Endodermal cell (in vitro differentiated cells): ENCODE measurements at places on chromosomes 2 and 18. TPM values are rescaled to one million over a fixed set of nuclear protein-coding genes. Genes with fewer than 3 reads are reported as not detected.

DNA sequence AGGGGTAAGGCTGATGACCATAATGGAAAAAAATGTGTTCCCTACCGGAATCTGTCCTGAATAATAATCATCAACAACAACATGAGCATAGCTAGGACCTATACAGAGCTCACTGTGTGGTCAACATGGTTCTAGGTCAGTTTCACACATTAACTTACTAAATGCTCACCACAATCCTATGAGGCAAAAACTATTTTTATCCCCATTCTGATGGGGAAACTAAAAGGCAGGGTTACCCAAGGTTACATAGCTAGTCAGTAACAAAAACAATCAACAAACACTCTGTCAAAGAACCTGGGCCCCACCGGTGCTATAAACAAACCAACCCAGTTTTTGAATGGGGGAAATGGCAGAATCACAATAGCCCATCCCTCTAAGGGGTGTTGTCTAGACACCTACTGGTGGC lies 40.1 kb downstream of the AOX1 start:
- no peak overlapping the region for H3K27ac ChIP-seq
- H3K4me3 ChIP-seq = no peak overlapping the region
- peaks cover 14% of the 10 kb centered on the region for H3K4me1 ChIP-seq
- DNase-seq = no peak

ADGRF3 gene
- 0.27 and 0.35 TPM in 2 replicates for total RNA-seq

DNA sequence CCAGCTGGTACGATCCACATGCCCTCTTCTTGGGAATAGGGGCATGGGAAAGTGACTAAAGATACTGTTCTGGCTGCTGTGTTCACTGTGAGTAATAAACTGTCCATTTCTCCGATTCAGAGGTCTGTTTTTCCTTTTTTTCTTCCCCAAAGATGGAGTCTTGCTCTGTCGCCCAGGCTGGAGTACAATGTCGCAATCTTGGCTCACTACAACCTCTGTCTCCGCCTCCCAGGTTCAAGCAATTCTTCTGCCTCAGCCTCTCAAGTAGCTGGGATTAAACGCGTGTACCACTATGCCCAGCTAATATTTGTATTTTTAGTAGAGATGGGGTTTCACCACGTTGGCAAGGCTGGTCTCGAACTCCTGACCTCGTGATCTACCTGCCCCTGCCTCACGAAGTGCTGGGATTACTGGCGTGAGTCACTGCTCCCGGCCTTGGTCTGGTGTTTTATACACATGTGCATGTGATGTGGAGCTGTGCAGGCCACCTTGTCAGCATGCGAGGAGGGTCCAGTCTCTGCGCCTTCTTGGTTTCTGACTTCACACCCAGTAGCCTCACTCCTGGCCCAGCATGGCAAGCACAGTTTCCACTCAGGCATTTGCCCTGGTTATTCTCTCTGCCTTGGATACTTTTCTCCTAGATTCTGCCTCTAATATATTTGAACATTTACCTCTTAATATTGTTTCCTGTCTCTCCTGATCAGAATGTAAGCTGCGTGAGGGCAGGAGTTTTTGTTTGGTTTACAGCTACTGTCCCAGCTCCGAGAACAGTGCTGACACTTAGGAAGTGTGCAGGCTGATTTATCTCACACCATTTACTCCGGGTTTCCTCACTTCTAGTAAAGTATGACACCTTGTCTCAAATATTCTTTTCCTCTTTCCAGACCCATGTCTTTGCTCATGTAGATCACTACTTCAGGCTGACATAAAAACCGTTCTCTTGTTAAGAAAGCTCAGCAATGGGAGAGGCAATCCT lies 19.7 kb downstream of the PTPN18 start:
- DNase-seq = no peak
- peaks cover 9% of the 10 kb centered on the region for H3K4me1 ChIP-seq
- no peaks in the 10 kb centered on the region for H3K36me3 ChIP-seq
- no peak overlapping the region for H3K27ac ChIP-seq
- H3K27me3 ChIP-seq = no peaks in the 10 kb centered on the region

DNA sequence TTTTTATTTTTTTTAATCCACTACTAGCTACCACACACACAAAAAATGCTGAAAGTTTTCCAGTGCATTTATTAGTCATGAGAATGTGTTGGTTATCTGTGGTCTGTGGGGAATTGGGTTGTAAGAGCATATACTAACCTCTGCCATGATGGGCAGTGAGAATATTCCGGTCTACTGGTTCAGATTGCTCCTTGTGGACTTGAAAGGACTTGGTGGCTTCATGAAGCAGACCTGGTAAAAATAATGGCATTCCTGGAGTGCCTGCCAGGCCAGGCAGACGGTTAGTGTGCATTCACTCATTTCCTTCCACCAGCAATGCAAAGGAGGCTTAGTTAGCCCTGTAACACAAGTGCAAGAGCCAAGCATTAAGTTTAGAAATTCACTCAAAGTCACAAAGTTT lies 150.8 kb downstream of the THSD7B start:
- H3K27me3 ChIP-seq = no peaks in the 10 kb centered on the region
- H3K27ac ChIP-seq = no peak overlapping the region
- H3K36me3 ChIP-seq = no peaks in the 10 kb centered on the region
- no peak for DNase-seq
- peaks cover 5% of the 10 kb centered on the region for H3K4me1 ChIP-seq

PARD6G gene
- total RNA-seq = 12.1 and 15.4 TPM in 2 replicates

- no peaks in the 10 kb centered on the region for H3K4me1 ChIP-seq
- no peak for DNase-seq
- no peaks in the 10 kb centered on the region for H3K36me3 ChIP-seq
- H3K27me3 ChIP-seq = no peaks in the 10 kb centered on the region
- no peak overlapping the region for H3K4me3 ChIP-seq
Measured at GRCh38 chr2:21822505-21822904, 698.7 kb downstream of the TDRD15 start.

NAT8 gene
- not detected in 3 replicates for total RNA-seq

PSMA8 gene
- total RNA-seq = 0.18 TPM in 1 of 2 replicates, not detected in the other

DNA sequence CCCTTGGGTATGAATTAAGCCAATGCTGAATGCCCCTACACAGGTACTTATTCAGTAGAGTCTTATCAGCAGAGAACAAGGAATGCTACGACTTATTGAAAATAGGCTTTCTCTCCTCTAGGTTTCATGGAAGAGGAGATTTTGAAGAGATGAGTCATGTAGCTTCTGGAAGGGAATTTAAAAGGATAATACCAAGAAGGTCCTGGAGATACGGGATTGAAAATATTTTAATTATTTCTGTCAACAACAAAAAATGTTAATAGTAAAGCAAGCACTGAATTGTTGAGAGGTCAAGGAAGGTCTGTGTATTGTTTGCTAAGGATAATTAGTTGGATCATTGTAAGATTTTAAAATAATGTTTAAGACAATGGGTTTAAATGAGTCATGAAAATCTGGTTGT lies 293.0 kb upstream of the SPHKAP start:
- H3K36me3 ChIP-seq = no peaks in the 10 kb centered on the region
- H3K27me3 ChIP-seq = no peaks in the 10 kb centered on the region
- H3K27ac ChIP-seq = no peak overlapping the region
- DNase-seq = no peak

CPO gene
- 0.42 to 0.95 TPM (median 0.70 TPM) in 3 replicates for total RNA-seq

GRCh38 chr2:60764736-60765534 lies 8.9 kb downstream of the PAPOLG start:
- peaks cover 91% of the 10 kb centered on the region for H3K36me3 ChIP-seq
- H3K4me3 ChIP-seq = no peak overlapping the region
- H3K27me3 ChIP-seq = no peaks in the 10 kb centered on the region
- no peak for DNase-seq
- H3K4me1 ChIP-seq = no peaks in the 10 kb centered on the region
- no peak overlapping the region for H3K27ac ChIP-seq
